ENCODE measurements at places on chromosomes 4 and X. TPM values are rescaled to one million over a fixed set of nuclear protein-coding genes. Genes with fewer than 3 reads are reported as not detected.

The TLR10 gene
- total RNA-seq, result 1.00 TPM

The STPG2 gene
- 0.19 TPM for total RNA-seq

The USO1 gene
- total RNA-seq, result 49.6 TPM

The GAGE13 gene
- total RNA-seq, result not detected

The SAP30 gene
- 8.0 TPM for total RNA-seq

The GRPR gene
- total RNA-seq, result 0.51 TPM

The SSX3 gene
- not detected for total RNA-seq

The GABRG1 gene
- total RNA-seq, result not detected

The RTL5 gene
- total RNA-seq, result 0.17 TPM

The PPP1R3F gene
- 16.1 TPM for total RNA-seq

The CLTRN gene
- total RNA-seq, result 0.62 TPM

- no peak for DNase-seq
Measured at GRCh38 chrX:21476909-21477308, 102.7 kb downstream of the CNKSR2 start.

- no peak for DNase-seq
Measured at GRCh38 chr4:81106150-81106549, 75.6 kb downstream of the BMP3 start.

- DNase-seq, result no peak
Measured at GRCh38 chr4:187235456-187236170, 512.0 kb upstream of the FAT1 start.

DNA sequence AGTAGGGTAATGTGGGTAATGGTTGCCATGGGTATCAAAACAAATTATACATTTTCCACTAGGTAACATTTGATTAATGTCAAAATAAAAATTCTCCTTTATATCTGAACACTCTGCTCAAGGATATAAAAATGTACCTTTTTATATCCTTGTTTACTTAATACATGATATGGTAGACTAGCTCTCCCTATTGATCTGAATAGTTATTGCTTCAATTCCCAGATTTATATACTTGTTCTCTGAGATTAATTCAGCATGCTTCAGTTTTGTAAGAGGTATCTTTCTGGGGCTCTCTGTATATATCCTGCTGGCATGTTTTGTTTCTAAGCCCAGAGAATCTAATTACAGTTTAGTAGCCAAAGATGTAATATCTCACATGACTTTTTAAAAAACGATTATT is 169.7 kb downstream of the NPNT start:
- DNase-seq, result no peak

DNA sequence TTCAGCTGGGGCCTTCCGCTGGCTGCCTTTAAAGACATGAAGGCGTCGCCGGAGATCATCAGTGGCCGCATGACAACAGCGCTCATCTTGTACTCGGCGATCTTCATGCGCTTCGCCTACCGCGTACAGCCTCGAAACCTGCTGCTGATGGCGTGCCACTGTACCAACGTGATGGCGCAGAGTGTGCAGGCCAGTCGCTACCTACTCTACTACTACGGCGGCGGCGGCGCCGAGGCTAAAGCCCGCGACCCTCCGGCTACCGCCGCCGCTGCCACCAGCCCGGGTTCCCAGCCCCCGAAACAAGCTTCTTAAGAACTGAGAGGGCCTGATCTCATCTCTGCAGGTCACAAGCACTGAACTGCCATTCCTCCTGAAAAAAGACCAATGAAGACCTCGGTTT is 437 bp downstream of the MPC1L start:
- no peak for DNase-seq

GRCh38 chrX:139113708-139114107 is 402.2 kb upstream of the FGF13 start:
- DNase-seq, result no peak

- DNase-seq, result no peak
Measured at GRCh38 chr4:156420623-156421022, 467.0 kb upstream of the CTSO start.

DNA sequence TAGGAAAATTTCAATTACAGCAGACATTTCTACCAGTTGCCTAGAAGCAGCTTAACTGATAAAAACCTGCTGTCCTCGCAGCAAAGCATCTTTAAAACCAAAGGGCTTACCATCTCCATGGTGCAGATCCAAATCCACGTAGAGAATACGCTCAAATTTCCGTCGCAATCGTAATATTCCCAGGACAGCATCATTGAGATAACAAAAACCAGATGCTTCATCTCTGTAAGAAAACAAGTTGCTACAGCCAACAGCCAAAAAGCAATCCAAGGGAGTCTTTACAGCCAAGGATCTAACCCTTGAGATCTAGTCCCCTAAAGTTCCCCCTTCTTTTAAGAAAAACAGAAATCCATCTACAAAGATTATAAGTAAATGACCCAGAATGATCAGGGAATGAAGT is 77.6 kb downstream of the HDAC8 start:
- DNase-seq, result no peak

- no peak for DNase-seq
Measured at GRCh38 chr4:182231496-182231895, 11.7 kb upstream of the TENM3 start.

DNA sequence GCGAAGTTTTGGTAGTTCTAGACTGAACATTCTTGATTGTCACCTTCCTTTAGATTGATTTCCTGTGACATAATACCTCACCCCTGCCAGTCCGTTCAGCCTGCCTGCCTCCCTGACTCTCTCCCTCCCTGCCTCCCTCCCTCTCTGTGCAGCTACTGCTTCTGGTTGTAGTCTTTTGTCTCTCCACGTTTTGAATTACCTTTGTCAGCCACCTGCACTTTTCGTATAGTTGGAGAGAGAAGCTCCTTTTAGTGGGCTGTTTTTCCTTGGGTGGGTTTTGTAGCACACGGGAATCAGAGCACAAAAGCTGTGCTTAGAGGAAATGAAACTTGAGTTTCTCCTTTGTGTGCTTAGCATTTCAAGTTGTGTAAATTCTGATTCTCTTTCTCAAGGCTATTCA is 32.6 kb upstream of the MSMO1 start:
- DNase-seq, result peak; percentile 16

DNA sequence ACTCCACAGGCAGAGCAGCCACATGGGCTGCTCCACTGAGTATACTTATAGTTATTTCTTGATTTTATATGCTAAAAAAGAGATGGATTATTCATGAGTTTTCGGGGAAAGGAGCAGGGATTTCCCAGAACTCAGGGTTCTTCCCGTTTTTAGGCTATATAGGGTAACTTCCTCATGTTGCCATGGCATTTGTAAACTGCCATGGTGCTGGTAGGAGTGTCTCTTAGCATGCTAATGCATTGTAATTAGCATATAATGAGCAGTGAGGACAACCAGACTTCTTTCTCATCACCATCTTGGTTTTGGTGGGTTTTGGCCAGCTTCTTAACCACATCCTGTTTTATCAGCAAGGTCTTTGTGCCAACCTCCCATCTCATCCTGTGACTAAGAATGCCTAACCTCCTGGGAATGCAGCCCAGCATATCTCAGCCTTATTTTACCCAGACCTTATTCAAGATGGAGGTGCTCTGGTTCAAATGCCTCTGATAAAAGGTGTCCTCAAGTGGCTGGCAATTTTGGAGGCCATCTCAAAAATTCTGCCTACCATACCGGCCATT is 213.0 kb upstream of the VEGFC start:
- no peak for DNase-seq

DNA sequence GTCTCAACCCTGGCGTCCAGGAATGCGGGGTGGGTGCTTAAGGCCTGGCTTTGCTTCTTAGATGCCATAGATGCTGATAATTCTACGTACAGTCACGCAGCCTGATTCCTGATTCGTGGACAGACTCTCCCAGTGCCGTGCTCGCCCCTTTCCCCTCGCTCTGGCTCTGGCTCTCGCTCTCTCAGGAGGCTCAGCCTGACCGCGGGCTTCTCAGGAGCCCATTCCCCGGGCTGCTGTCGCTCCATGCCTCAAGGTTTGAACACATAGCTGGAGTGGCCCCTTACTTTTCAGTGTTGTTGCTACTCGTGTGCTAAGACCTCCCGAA is 59.2 kb upstream of the ZC4H2 start:
- DNase-seq, result no peak

GRCh38 chr4:33080275-33080674 is 2360.1 kb downstream of the PCDH7 start:
- DNase-seq, result no peak

- peak; percentile 72 for DNase-seq
Measured at GRCh38 chr4:108107729-108108382, 60.9 kb downstream of the LEF1 start.

DNA sequence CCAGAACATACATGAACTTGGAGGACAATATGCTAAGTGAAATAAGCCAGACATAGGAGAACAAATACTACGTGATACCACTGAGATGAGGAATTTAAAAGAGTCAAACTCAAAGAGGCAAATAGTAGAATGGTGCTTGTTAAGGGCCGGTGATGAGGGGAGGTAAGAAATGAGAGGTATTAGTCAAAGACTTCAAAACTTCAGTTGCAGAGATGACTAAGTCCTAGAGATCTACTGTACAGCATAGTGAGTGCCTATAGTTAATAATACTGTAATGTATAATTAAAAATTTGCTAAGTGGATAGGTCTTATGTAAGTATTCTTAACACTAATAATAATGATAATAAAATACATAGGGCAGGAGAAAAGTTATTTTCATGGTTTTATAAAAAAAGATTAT is 126.9 kb upstream of the VEGFC start:
- no peak for DNase-seq

- DNase-seq, result no peak
Measured at GRCh38 chrX:24485323-24485722, 20.2 kb downstream of the PDK3 start.

GRCh38 chrX:63708801-63709200 is 76.2 kb downstream of the ARHGEF9 start:
- DNase-seq, result no peak

DNA sequence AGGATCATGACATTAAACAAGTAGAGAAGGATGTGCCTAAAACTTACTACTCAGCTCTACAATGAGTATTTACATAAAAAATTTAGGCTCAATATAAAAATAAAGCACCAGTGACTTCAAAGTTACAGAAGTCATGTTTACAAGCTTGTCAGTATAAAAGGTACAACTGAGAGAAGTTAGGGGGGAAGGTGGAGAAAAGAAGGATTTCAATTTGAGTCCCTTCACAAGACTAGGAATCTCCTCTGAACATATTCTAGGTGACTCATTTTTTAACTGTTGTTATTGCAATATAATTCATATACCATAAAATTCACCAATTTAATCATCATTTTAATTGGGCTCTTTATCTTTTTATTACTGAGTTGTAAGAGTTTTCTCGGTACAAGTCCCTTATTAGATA is 26.9 kb downstream of the FRYL start:
- no peak for DNase-seq

GRCh38 chr4:79864500-79865200 is 208.4 kb downstream of the ANTXR2 start:
- DNase-seq, result no peak

DNA sequence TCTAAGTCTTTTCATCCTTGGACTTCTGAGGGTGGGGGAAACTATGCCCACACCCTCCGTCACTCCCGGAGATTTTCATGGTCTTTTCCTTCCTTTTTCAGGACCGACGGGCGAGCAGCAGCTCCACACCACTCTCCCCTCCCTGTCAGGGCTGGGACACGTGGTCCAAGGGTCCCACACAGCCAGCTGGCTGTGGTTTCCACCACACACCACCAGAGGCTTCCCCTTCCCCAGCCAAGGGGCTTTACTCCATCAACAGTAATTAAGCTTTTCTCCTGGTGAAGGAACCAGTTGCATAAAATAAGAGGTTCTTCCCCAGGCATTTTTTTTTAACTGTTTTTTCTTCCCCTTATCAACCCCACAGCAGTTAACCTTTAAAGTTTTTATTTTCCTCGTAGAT is 453.9 kb downstream of the GPAT3 start:
- no peak for DNase-seq

GRCh38 chrX:118550792-118551191 is 55.2 kb downstream of the DOCK11 start:
- no peak for DNase-seq

DNA sequence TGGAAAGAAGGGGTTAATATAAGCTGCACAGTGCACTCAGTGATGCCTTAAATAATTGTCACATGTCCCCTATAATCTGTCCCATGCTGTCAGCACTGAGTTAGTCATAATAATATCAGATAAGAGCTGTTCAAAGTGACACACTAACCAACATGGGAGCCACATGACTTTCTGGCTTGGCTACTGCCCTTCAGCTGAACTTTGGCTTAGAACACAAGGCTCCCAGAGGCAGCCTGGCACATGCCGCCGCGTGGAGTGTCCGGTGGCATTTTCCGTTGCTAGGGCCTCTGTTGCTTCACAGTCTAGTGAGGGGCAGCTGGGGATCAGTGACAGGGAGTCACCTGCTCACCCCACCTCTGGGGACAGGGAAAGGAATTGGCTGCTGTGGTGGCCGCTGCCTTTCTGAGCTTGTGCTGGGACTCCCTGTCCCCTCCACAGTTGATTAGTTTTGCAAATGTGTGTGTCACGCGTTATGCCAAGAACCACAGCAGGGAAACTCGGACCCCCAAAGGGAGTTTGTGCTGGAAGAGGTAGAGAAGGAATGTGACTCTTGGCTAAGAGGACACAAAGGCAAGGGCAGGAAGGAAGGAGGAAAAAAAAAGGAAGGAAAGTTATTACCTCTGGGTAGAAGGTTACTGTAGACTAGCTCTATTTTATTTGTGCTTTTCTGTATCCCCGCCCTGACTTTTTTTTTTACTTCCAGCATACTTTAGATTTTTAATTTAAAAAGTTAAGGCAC is 41.1 kb upstream of the PPARGC1A start:
- no peak for DNase-seq

GRCh38 chr4:76867880-76868655 is 29.9 kb downstream of the SOWAHB start:
- DNase-seq, result no peak

DNA sequence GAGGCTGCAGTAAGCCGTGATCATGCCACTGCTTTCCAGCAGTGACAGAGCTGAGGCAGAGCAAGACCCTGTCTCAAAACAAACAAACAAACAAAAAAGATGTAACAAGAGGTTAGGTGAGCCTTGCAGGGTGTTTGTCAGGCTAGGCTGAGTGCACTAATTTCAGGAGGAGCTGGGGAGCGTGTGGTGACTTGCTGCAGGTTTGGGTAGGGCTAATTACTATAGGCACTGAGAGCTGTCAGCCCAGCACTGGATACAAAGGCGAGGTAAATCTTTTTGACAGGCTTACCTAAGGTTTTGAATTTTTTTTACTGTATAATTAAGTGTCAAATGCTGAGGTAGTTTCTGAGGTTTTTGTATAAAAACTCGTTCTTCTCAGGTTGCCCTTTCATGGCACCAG is 29.8 kb upstream of the SH3D19 start:
- DNase-seq, result no peak

DNA sequence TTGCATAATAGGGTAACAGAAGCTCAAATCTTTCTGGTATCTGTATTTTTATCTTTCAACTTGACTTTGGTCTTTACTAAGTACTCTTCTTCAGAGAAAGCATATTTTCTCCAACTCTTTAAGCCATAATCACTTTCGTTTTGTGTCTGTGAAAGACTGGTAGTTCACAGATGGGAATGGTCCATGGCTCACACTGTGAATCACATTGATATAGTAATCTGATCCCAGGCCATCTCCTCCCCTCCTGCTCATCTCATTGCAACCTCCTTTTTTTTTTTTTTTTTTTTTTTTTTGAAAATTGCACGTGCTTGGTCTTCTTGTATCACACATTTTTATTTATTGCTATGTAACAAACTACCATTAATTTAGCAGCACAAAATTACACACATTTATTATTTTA is 694.5 kb upstream of the SLIT2 start:
- DNase-seq, result no peak

- no peak for DNase-seq
Measured at GRCh38 chrX:19670321-19670750, 155.0 kb upstream of the MAP3K15 start.
